Suprapubic skin (tissue), 4 donors: ENCODE measurements at places on chromosomes 12 and 14.

GRCh38 chr12:15597125-15597830 lies 191.9 kb downstream of the EPS8 start:
- no peak for DNase-seq

GRCh38 chr12:109346920-109347319 lies 780 bp upstream of the MYO1H start:
- no peak for DNase-seq

DNA sequence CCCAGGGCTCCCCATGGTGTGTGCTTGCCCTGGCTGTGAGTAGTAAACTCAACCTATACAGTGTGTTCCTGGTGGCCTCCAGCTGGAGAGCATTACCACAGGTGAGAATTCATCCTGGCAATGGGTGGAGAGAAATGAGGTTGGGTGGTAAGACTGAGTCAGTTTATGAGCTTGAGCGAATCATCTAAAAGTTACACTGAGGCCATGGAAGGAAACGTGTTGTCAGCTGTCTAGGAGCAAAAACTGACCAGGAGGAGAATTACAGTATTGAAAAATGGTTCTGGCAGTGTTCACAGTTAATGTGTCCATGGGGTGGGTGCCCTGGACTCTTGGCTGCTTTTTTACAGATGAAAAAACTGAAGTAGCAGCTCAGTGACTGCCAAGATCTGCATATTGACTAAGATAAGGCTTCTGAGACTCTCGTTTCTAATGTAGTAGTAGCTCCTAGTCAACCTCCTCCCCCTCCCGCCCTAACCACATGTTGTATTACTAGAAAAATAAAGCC lies 202.0 kb upstream of the AMIGO2 start:
- no peak for DNase-seq

GRCh38 chr12:8846305-8846704 lies 23.9 kb downstream of the A2ML1 start:
- DNase-seq = no peak

DNA sequence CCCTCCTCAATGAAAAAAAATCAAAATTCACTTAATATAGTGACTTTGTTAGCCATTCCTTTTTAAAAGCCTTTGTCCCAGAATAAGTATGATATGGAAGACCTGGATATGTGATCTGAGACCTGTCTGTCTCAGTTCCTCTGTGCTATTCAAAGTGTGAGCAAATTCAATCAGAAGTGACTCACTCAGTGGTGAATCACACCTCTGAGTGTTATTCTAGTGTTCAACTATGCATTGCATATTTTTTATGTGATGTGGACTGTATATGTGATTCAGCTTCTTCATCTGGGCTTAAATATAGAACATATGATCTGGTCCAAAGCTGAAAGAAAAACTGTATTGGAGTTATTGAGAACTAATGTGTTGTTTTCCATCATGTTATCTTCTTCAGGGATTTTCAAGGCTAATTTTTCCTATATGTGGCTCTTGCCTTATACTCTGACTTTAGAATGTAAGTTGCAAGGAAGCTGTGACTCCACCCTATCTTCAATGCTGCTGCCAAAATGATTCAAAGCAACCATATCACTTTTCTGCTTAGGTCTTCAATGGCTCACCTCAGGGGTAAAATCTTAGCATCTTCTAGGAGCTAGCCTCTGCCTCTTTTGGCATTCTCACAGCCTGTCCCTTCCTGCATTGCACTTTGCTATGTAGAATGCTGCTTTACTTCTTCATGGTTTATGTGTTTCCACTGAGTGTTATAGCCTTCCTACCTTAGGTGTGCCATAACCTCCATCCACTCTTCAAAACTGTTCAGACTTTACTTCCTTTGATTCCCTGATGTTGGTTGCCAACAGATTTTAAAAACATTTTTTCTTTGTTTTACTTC lies 169.8 kb downstream of the OTOGL start:
- DNase-seq = no peak

DNA sequence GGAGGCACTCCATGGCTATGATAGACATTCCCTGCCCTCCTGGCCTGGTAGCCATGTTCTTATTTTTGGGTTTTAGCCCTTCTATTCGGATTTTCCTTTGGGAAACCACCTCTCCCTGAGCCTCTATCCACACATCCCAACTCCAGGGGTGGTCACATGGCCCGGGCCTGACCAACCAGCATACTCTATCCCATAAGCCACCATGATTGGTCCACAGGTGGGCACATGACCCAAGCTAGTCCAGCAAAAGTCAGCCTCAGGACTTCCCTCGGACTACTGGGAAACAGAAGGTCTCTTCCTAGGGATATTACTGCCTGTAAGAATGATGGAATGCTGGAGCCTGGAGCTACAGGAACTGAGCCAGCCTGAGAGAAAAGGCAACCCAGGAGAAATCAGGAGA lies 12.5 kb downstream of the PRIMA1 start:
- DNase-seq = peak; percentile 41

GRCh38 chr14:21025371-21026273 lies 761 bp upstream of the NDRG2 start:
- DNase-seq = peak; percentile 84

DNA sequence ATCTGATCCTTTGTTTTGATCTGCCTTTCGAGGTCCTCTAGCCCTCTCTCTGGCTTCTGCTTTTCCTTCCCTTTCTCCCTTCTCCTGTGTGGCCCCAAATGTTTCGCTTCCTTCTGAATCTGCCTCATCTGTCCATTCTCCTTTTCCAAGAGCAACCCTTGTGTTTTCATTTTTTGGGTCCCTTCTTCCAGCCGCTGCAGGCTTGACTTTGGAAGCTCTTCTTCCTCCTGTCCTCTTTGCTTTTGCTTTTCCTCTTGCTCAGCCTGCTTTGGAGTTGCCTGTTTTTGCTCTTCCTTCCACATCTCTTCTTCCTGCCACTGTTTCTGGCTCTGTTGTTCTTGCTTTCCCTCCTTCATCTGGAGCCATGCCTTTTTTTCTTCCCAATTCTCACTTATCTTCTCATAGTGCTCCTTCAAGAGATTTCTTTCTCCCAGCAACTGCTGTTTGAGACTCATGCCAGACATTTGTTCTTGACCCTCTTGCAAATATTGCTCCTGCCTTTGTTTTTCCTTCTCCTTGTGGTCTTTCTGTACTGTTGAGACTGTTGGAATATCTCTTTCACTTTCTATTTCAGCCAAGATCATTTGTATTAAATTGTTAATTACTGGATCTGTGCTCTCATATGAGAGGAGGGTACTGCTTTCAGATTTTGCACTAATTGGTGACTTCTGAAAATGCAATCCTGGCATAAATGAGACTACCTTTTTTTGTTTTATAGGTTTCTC lies 42.4 kb downstream of the FAM186A start:
- DNase-seq = no peak

- DNase-seq = no peak
Measured at GRCh38 chr12:25186038-25186787, 8.7 kb downstream of the DNAI7 start.

- no peak for DNase-seq
Measured at GRCh38 chr12:94749455-94749854, 99.1 kb upstream of the TMCC3 start.

DNA sequence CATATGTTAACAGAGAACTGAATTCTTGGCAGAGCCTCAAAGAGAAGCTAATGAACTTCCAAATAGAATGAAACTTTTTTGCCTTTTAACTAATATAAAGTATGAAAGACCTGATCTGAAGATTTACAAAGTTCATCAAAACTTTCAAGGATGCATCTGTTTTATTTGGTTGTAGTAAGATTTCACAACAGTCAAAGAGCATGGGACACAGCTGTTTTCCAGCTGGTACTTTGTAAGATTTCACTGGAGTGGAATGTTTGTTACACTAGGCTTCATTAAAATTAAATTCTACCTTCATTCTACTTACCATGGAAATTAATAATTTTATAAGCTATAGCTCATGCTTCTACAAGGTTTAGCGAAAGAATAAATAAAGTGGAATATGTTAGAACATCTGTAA lies 351.2 kb downstream of the SLC6A15 start:
- DNase-seq = no peak

- no peak for DNase-seq
Measured at GRCh38 chr14:80152166-80152565, 59.1 kb downstream of the DIO2 start.

- DNase-seq = peak; percentile 37
Measured at GRCh38 chr14:67567654-67568053, 32.4 kb downstream of the PIGH start.

DNA sequence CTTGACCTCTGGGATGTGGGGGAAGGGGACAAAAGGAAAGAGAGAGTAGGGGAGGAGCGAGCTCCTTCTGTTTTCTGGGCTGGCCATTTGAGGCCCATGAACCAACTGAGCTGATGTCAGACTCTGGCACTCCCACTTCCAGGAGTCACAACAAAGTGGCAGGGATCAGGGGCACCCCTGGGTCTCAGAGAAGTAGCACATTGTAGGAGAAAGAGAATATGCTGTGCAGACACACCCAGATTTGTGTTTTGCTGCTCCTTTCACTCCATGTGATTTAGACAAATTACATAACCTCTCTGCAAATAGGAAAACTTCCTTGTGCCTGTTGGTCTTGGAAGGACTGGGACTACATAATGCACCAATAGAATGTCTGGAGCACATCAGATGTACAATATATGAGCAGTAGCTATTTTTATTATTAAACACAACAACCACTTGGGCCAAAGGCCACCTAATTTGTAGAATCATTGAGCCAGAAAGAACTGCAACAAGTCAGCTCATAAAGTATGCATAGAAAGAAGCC lies 265.5 kb downstream of the ZFP36L1 start:
- DNase-seq = no peak

- no peak for DNase-seq
Measured at GRCh38 chr12:20429852-20430251, 61.5 kb downstream of the PDE3A start.

- no peak for DNase-seq
Measured at GRCh38 chr14:53999061-53999488, 42.5 kb upstream of the BMP4 start.

GRCh38 chr14:72169521-72169920 lies 237.3 kb downstream of the RGS6 start:
- no peak for DNase-seq

GRCh38 chr14:64123241-64123822 lies 170.8 kb downstream of the ESR2 start:
- no peak for DNase-seq

GRCh38 chr14:24699052-24699451 lies 65.1 kb upstream of the GZMB start:
- no peak for DNase-seq

GRCh38 chr14:89451229-89451628 lies 34.2 kb upstream of the FOXN3 start:
- no peak for DNase-seq

- no peak for DNase-seq
Measured at GRCh38 chr12:44015333-44015941, 179.6 kb downstream of the TMEM117 start.

DNA sequence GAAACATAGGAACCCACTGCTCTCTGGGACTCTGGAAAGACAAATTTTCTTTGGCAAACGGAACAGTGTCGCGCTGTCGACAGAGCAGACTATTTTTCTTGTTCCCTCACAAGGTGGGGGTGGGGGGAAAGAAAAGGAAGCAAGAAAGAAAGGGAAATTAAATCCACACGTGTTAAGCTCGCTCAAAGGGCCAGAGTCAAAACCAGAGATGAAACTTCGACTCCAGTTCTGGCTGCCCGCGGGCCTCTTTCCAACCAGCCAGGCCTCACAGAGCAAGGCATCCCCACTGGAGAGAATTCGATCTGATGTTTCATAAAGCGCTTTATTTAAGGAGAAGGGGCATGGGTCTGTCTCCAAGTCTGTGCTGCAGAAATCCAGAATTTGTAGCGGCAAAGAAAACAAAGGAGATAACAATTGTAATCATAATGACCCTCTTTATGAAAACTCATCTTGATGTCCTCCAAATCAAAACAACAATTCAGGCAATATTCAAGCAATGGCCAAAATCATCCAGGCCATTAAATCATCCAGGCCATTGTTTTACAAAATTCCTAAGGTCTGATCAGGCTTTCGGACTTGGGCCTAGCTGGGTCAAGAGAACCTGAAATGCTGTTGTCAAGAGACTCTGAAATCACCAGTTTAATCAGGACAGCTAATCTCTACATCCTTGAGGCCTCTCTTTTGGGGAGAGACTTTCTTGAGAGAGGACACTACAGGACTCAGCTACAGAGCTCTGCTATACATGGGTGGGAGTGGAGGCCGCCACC lies 5.3 kb upstream of the TBX5 start:
- no peak for DNase-seq

DNA sequence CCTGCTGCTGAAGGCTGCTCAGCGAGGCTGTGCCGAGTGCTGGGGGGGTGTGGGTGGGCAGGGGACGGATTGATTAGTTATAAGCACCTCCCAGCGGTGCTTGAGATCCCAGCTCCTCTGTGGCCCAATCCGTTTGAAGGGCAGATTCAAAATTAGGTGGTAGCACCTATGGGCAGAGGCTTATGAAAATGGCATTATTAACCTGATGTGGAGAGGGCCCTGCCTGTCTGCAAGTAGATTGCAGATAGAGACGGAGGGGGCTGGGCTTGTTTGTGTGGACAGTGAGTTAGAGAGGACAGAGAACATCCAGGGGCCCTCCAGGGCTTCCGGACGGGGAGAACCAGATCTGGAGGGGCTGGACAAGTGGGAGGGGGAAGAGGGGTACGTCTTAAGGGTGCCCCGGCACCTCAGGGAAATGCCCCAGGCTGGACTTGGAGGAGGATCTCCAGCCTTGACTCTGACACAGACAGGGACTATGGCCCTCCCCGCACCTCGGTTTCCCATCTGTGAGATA lies at the start of gene RTL1:
Gene RTL1 (minus strand): TSS at position 51 of the 514 bp plus-strand sequence. CDS start 18,934 bp downstream, outside the sequence.
- peak; percentile 31 for DNase-seq

DNA sequence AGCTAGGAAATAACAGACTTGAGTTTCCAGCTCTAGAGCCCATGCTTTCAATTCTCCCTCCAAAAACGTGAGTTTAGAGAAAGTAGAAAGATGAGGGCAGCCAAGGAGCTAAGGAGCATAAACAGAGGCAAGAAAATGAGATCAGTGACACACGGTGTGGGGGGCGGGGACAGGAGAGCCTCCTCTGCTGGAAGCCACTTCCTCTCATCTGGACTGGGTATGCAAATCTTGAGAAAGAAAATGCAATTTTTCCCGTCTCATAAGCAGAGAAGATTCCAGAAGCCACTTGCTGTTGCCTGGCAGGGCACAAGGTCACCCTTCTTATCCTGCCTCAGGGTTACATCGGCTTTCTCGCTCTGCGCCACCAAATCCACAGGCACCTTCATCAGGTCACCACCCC lies 6.0 kb downstream of the OR10P1 start:
- DNase-seq = no peak
